Thoracic aorta endothelial cell (primary cell): ENCODE measurements at places on chromosomes 2 and 18. TPM values are rescaled to one million over a fixed set of nuclear protein-coding genes. Genes with fewer than 3 reads are reported as not detected.

Gene SERPINB13
- total RNA-seq: 0.13 TPM in 1 of 2 replicates, not detected in the other

Gene NXPH2
- not detected in 2 replicates for total RNA-seq

Gene KIF1A
- not detected in 2 replicates for total RNA-seq

Gene VPS4B
- 44.9 and 47.9 TPM in 2 replicates for total RNA-seq

Gene CCBE1
- 1.0 and 2.5 TPM in 2 replicates for total RNA-seq

Gene GPR17
- not detected in 2 replicates for total RNA-seq
